ENCODE measurements at places on chromosomes 7 and 10.

- DNase-seq = no peak
These were observed 163.6 kb downstream of the KCND2 start for GRCh38 chr7:120436487-120437060.

DNA sequence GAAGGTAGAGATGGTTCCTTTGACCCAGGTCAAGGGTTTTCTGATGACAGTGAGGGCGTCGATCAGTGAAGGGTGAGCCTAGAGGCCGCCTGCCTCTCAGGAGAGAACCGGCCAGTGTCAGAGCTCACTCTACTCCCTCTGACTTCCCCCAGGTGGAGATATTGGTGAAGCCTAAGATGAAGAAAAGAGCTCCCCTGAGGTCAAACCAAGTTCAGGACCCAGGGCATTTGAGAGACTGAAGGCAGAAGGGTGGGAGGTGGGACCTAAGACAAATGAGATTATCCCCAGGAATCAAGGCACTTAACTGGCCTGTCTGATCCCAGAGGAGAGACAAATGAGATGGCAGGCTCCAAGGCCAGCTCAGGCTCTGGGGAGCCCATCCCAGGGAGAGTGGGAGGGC, 104.7 kb downstream of the CDH23 start:
- no peak for DNase-seq

- DNase-seq = no peak
These were observed 85.9 kb upstream of the TRIM24 start for GRCh38 chr7:138374119-138374693.

DNA sequence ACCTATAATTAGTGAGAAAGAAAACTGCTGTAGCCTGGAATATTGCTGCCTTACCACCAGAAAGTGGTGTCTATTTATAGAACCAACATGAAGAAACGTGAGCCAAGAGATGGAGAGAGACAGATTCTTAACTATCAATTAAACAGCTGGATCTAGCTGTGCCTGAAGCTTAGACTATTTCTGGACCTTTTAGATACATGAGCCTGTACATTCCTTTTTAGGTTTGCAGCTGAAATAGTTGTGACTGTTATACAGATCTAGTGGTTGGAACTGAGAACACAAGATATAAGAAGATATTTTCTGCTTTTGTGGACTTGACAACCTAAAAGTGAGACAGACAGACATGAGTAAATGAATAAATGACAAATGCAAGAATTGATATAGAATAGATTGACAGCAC, 73.4 kb downstream of the CDK14 start:
- DNase-seq = no peak

DNA sequence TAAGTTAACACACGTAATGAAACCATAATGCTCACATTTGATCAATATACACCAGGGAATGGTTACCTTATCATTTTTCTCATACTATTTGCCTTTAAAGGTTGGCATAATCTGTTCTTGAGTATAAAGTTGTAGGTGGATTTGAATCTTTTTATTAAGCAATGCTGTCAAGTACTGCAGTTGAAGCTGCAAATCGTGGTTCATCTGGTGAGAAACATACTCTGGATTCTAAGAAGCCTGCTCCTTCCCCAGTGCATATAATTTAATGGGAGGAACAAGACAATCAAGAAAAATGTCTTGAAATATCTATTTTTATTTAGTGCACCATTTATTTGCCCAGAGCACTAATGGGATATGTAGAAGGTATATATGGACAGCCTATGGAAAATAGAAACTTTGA, 68.7 kb upstream of the DLX6 start:
- DNase-seq = no peak

DNA sequence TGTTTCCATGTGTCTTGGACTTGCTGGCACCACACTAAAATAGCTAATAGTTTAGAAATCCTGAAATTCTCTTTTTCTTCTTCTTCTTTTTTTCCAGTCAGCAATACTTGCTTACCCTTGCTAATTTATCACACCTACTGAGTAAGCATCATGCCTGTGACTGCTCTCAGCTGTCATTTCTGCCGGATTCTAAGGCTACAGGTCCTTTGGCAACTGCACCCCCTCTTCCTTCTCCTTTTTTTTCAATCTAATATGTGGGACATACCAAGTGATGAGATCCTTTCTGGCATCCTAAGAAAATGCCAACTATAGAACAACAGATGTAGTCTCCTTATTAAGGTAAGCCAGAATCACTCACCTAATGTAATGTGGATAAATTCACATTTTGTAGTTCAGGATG, 444.7 kb downstream of the MAGI2 start:
- DNase-seq = no peak

GRCh38 chr7:8908889-8909288, 475.5 kb downstream of the NXPH1 start:
- DNase-seq = no peak

- DNase-seq = no peak
These were observed 298.5 kb upstream of the KLF6 start for GRCh38 chr10:4083509-4084003.

DNA sequence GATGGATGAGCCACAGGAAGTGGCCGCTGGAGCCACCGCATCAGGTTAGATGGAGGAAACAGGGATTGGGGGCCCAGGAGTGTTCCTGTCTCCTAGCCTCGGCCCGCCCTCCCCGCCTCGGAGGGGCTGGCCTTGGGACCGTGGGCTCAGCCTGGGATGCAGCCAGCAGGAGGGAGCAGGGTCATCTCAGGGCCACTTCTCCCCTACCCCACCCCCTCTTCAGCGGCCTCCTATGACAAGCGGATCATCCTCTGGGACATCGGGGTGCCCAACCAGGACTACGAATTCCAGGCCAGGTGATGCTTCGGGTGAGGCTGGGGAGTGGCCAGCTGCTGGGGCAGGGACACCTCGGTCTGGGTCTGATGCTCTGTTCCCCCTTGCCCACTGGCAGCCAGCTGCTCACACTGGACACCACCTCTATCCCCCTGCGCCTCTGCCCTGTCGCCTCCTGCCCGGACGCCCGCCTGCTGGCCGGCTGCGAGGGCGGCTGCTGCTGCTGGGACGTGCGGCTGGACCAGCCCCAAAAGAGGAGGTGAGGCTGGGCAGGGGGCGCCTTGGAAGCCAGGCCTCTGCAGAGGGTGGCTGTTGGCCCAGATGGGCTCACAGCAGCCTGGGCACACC, 4.7 kb downstream of the LRWD1 start:
- DNase-seq = no peak

All from cortex of kidney (tissue), 1 donor.